ENCODE measurements at places on chromosomes 3 and 15.

GRCh38 chr3:182837855-182838454 lies 44.7 kb downstream of the ATP11B start:
- no peak for DNase-seq

DNA sequence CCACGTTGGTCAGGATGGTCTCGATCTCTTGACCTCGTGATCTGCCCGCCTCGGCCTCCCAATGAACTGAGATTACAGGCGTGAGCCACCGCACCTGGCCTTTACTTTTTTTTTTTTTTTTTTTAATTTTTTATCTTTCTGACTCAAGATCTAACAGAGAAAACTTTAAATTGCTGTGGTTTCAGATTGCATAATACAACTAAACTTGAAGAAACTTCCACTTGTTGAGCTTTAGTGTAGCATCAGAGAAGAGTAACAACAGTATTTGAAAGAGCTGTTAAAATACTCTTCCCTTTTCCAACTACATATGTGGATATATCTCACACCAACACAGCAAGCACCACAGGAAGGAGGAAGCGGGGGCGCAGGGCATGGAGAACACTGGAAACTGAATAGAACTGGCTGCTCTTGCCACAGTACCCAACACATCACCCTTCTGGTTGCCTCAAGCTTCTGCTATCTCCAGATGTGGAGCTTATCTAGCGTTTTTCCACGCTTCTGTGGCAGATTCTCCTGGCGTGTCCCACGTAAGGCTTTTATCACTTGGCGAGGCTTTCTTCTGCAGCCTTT lies 45.4 kb downstream of the MAP6D1 start:
- DNase-seq, result no peak

GRCh38 chr3:151593928-151594327 lies 133.1 kb upstream of the IGSF10 start:
- no peak for DNase-seq

DNA sequence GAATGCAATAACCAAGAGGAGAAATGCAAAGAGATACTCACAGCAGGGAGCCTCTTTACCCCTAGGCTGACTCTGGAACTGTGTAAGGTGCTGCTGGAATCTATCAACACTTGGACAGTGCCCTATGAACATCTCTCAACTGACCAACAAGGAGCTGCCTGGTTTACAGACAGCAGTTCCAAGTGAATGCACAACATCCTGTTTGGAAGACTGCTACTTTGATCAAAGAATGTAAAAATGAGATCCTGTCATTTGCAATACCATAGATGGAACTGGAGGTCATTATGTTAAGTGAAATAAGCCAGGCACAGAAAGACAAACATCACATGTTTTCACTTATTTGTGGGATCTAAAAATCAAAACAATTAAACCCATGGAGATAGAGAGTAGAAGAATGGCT lies 136.3 kb downstream of the IMPG2 start:
- DNase-seq, result no peak

GRCh38 chr15:100899601-100900000 lies 19.6 kb upstream of the LRRK1 start:
- DNase-seq, result no peak

DNA sequence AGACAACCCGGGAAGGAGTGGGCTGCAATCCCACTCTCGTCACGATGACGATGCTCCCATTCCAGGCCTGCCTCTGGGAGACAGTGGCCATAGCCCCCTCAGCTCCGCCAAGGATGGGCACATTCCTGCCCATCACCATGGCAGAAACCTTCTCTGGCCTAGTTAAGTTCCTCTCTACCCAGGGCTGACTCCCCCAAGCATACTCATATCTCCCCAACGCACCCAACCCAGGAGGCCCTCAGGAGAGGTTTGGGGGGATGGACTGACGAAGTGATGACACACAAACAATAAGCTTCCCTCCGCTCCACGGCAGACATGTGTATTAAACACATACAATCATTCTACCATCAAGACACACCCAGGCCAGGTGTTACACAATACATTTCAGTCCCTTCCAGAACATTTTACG lies 60.1 kb downstream of the VGLL4 start:
- DNase-seq, result no peak

- no peak for DNase-seq
Measured at GRCh38 chr3:120089089-120089488, 5.2 kb downstream of the GSK3B start.

GRCh38 chr3:65439641-65440284 lies 599.0 kb downstream of the MAGI1 start:
- no peak for DNase-seq

GRCh38 chr3:139421040-139421439 lies 31.6 kb upstream of the COPB2 start:
- DNase-seq, result no peak

DNA sequence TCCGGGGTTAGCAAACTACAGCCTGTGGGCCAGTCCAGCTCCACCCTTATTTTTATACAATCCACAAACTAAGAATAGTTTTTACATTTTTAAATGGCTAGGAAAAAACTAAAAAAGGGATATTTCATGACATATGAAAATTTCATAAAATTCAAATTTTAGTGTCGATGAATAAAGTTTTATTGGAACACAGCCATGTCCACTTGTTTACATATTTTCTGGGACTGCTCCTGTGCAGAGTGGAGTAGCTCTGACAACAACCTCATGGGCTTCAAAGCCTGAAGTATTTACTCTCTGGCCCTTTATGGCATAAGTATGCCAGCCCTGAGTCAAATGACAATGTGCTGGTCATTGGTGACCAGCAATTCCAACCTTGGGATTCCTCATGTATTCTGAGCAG lies 17.2 kb downstream of the EFCC1 start:
- DNase-seq, result no peak

- DNase-seq, result no peak
Measured at GRCh38 chr3:47339951-47340350, 40.9 kb upstream of the PTPN23 start.

- DNase-seq, result no peak
Measured at GRCh38 chr3:48429960-48430707, at the start of gene PLXNB1. PLXNB1 (minus strand) TSS chr3:48430086; CDS start chr3:48424611, 5,475 bp downstream.

DNA sequence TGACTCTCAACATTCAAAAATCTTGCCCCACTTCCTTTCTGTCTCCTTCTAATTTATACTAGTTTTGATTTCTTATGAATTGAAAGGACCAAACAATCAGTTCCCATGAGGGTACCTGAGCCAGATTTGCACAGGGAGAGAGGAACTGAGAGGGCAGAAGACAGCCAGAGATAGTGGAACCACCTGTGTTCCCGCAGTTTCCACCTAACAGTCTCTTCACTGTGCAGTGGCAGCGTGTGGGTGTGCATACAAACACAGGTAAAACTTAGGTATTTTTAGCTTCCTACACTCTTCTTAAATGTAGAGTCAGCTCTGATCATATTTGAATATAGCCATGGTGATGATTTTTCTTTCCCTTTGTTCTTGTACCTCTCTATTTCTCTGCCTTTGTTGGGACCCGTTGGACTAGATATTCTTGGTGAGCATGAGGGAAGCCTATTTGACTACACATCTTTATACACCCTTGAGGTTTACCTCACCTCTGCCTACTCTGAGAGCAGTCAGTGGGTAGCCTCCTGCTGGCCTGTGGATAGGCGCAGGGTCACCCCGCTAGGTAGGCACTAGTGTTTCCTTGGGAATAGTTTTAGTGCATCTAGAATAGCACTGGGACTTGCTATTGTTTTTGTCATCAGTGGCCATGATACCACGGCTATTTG lies 58.8 kb downstream of the MAP3K13 start:
- DNase-seq, result no peak

- DNase-seq, result no peak
Measured at GRCh38 chr3:22244761-22245521, 493.9 kb upstream of the ZNF385D start.

DNA sequence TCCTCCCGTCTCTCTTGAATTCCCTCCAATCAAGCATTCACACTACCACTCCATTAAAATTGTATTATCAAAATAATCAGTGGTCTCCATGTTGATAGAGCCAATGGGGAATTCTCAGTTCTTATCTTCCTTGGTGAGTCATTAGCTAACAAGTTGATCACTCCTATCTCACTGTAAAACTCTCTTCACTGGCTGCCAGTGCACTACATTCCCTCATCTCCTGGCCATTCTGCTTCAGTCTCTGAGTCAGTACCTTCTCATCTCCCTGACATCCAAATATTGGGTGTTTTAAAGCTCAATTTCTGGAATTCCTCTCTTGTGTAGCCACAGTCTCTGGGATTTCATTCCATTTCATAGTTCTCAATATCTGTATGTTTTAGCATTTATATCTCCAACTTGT lies 175.2 kb downstream of the ALDH1A2 start:
- DNase-seq, result no peak

- DNase-seq, result no peak
Measured at GRCh38 chr3:94011233-94011711, 17.1 kb downstream of the STX19 start.

- DNase-seq, result no peak
Measured at GRCh38 chr3:124107104-124107890, 115.4 kb upstream of the ROPN1 start.

GRCh38 chr3:133570937-133571320 lies 2.6 kb upstream of the CDV3 start:
- no peak for DNase-seq

GRCh38 chr3:125006291-125006731 lies 49.5 kb downstream of the HEG1 start:
- DNase-seq, result no peak

GRCh38 chr3:85535517-85535916 lies 576.7 kb downstream of the CADM2 start:
- no peak for DNase-seq

DNA sequence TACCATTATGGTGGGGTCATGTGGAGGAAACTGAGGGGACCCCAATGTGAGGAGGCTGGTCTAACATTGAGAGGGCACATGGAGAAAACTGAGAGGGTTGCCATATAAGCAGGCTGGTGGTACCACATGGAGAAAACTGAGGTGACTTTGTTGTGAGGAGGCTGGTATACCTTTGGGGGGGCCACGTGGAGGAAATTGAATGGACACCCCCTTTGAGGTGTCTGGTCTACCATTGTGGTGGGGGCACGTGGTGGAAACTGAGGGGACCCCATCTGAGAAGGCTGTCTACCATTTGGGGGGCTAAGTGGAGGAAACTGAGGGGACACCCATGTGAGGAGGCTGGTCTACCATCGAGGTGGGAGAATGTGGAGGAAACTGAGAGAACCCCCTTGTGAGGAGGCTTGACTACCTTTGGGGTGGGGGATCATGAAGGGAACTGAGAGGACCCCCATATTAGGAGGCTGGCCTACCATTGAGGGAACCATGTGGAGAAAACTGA lies 163.8 kb downstream of the FBLN2 start:
- DNase-seq, result no peak

- DNase-seq, result no peak
Measured at GRCh38 chr15:25787855-25788520, 75.1 kb downstream of the ATP10A start.

- DNase-seq, result no peak
Measured at GRCh38 chr3:9911863-9912262, 5.0 kb upstream of the IL17RC start.

DNA sequence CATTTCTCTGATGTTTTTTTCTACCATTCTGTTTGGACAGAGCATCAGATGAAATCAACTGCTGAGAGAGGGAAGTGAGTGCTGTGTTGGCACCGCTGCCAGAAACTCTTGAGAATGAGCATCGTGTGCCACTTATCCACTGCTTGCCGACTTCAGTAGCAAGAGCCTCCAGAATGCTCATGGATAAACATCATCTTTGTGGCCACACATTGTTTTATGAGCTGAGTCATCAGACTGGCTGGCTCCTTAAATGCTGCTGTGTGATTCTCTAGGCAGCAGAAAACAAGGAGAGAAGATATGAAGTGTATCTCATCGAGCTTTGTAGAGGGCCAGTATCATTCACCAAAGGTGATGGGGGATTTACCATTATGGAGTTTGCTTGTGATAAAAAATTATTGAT lies 3.4 kb upstream of the DOCK3 start:
- no peak for DNase-seq

DNA sequence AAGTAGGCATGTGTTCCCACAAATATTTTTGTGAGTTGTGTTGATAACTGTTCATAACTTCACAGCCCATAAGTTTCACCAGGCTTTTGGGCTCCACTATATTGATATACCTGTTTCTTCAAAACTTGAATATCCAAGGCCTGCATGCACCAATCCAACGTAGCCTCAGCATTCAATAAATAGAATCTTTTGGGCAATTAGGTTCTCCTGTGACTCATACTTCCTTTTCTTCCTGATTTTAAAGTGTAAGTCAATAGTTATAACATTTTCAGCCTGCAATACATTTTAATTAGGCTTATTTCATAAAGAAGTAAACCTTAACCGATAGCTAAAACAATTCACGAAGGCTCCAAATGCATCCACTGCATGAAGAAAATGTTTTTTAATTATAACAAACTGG lies 97.8 kb upstream of the SPRED1 start:
- DNase-seq, result no peak

DNA sequence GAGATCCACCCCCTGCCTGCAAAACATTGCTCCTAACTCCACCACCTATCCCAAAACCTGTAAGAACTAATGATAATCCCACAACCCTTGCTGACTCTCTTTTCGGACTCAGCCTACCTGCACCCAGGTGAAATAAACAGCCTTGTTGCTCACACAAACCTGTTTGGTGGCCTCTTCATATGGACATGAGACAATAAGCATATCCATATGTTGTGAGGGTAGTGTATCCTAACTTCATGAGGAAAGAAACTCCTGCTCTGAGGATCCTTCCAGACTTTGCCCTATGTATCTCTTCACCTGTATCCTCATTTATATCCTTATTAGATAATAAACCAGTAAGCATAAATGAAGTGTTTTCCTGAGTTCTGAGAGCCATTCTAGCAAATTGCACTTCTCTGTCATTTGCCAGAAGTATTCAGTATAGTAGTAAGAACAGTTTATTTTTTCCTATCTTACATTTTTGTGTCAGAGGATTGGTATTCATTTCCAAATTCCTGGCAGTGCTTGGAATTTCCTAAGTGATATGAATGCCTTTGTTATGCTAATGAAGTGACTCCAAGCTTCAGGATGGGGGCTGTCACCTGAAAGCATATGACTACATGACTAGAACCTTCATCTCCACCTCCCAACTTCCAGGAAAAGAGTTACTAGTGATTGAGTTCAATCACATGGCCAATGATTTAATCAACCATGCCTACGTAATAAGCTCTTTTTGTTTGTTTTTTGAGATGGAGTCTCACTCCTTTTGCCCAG lies 30.2 kb downstream of the TTBK2 start:
- DNase-seq, result no peak

GRCh38 chr3:47083786-47084185 lies 80.1 kb downstream of the SETD2 start:
- DNase-seq, result no peak

- no peak for DNase-seq
Measured at GRCh38 chr3:130748981-130749380, 2.4 kb upstream of the PIK3R4 start.

- no peak for DNase-seq
Measured at GRCh38 chr3:78728406-78729145, 1039.2 kb downstream of the ROBO1 start.

GRCh38 chr3:23713641-23714040 lies 92.1 kb upstream of the UBE2E1 start:
- no peak for DNase-seq

Data from stimulated activated CD8-positive, alpha-beta memory T cell treated with anti-CD3 and anti-CD28 coated beads, Interleukin-15, amount 100 ng/mL, for 48 hours (primary cell).